Stimulated activated CD8-positive, alpha-beta memory T cell treated with anti-CD3 and anti-CD28 coated beads, Interleukin-7, amount 100 ng/mL, for 48 hours (primary cell): ENCODE measurements at places on chromosomes 6 and 20.

DNA sequence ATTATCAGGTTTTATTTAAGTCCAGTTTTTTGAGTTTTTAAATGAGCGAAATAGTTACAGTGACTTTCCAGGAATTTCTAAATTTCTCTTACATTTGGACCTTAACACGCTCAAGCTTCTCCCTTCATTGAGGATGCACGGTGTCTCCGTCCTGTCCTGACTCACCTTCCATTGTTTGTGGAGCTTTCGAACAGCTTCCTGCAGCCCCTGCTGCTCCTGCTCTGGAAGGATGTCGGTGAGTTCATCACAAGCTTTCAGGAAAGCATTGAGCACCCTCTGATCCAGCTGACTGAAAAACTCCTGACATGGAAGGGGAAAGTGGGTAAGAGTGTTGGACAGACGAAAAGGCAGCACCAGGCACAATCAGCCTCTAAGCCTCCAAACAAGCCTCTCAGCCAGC is 183.7 kb downstream of the SYNE1 start:
- DNase-seq = no peak

- no peak for DNase-seq
Observed at GRCh38 chr20:61908057-61909026, 157.3 kb downstream of the TAF4 start.

DNA sequence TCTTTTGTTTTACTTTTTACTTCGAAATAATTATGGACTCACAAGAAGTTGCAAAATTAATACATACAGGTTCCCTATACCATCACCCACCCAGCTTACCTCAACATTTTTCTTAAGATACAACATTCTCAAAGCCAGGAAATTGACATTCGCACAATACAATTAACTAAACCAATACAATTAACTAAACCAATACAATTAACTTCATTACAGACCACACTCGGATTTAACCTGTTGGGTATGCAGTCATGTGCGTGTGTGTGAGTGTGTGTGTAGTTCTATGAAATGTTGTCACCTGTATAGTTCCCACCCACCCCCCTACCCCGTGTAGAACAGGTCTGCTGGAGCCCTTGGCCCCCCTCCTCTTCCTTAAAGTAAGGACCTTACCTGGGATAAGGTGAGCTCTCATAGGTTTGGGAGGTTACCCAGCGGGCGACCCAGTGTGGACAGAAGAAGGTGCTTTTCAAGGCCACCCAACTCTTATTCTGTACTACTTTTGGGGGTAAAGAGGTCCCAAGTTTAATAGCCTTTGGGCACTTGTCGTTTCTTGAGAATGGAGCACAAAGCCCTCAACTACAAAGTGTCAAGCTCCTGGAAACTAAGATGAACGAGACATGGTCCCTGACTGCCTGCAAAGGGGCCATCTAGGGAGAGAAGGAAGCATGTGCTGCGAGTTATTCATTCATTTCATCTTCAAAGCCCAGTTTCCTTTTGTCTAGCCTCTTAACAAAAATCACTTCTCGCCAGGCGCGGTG is 544 bp upstream of the STK38 start:
- no peak for DNase-seq

DNA sequence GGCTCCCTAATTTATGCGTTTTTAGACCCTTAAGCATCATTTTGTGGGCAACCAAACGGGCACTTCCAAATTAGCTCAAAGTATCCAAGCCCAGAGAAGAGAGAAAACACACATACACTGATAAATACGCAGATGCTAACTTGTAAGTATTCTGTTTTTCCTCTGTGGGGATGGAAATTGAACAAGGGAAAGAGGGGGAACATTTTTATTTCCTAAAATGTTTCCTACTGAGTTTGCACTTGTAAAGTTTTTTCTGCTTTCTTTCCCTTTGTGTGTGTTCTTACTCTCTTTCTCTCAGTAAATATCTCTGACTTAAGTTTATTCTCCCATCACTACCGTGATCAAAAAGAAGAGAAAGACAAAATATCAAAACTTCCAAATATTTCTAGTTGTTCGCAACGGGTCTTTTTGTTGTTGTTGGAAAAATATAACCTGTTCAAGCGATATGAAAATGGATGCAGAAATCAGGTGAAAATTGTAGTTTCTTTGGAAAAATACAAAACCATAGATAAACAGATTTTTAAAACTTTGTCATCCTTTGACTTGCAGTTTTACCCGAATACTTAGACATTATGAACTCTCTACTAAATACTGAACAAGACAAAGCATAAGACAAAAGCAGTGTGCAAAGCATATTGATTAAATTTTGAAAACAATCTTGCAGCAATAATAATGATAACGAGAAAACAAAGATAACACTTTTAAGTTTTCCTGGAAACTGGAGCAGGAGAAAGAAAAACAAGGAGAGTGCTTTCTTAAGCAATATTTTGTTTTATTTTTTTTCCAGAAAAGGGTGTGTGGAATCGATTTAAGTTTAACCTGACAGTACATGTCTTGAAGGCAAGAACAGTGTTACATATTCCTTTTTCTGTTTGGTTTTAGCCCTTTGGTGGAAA is 1.0 kb upstream of the NKX2-4 start:
- DNase-seq = no peak

GRCh38 chr20:14604143-14604542 is 266.7 kb upstream of the FLRT3 start:
- no peak for DNase-seq

GRCh38 chr20:53910351-53911002 is 159.9 kb downstream of the BCAS1 start:
- DNase-seq = no peak

GRCh38 chr6:118965371-118965770 is 30.4 kb upstream of the MCM9 start:
- DNase-seq = no peak

DNA sequence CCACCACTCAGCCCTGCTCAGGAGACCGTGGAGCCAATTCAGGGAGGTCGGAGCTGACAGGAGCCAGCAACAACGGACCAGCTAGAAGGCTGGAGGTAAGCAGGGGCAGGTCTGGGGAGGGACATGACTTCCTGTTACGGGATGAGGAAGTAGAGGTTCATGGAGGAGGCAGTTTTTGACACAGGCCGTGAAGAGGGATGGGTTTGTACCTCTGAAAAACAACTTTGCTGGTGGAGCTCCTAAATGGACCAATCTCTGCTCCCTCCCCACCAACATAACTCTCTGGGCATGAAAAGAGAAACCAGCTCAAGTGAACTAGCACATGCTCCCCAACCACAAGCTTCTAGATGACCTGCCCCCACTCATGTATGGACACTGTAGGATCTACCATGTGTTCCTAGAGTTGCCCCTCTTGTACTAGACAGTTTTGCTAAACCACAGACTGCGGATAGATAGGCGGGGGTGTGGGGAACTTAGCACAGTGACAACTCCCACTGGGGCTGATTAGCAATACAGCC is 31.4 kb downstream of the RALGAPA2 start:
- DNase-seq = no peak

DNA sequence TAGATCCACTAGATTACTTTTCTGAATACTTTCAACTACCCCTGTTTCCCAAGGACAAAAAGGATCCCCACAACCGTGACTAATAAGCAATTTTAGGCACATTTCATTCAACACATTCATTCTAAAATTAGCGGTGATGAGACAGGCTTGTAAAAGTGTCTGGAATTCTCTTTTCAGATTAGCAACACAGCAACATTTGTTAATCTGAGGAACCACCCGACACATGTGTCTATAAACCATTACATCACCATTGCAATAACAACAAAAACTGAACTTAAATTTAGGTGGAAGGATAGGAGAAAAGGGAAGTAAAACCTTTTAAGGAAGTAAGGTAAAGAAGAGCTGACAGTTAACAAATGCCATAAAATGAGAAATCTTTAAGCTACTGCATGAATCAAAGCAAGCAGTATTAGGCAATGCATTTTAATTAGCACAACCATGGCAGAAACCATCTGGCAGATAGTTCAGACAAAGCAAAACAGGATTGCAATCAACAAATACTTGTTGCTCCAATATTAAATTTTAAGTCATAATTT is 49.1 kb downstream of the MAP3K7 start:
- DNase-seq = no peak

DNA sequence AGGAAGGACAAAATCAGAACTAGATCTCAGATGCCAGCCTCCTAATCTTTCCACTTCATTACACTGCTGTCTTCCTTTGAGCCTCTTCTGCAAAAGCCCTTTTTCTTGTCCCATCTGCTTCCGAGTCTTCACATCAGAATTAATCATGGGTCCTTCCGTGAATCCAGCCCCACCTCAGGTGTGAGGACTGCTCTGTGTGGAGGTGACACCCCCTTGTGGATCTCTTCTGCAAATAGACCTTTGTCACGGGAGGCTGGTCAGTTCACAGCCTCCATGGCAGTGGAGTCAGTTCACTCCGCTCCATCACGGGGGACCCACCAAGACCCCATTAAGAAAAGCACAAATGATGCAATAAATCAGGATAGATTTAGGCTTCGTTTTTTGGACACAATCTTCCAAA is 171.1 kb downstream of the ADAT2 start:
- DNase-seq = no peak

DNA sequence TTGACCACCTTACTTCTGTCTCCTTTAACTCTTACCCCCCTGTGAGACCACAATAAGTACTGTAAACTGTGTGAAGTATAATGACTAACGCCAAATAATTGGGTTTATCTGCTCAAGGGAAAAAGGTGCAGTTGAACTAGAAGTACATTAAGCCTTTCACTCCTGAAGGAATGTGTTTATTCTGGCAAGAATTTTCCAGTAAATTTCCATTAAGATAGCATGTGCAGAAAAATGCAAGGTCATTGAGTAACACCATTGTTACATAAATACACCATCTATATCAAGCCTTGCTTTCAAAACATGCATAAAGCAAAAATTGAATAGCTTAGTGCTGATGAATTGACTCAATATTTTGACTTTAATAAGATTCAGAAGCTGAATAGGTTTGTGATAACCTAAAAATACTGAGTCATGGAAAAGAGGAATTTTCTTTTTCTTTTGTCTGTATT is 65.4 kb downstream of the ARHGAP18 start:
- DNase-seq = no peak

GRCh38 chr20:4883546-4883945 is 117.8 kb downstream of the SLC23A2 start:
- no peak for DNase-seq

- DNase-seq = no peak
Observed at GRCh38 chr6:108403236-108403635, 108.4 kb downstream of the AFG1L start.

DNA sequence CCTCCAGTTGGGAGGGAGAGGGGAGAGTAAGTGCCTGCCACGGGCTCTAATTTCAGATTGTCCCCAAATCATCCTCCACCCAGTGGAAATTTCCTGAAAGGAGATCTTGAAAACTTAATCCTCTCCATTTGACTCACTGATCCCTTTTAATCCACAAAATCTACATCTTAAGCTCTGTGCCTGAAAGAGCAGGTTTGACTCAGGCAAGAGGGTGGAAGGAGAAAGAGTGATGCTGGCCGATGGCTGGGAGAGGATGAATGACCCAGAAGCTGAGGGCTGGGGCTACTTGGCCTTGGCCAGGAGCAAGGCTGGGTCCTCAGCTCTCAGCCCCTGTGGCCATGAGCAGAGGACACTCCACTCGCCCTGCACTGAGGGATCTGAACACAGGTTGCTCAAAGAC is 8.1 kb downstream of the BPIFA2 start:
- DNase-seq = no peak

DNA sequence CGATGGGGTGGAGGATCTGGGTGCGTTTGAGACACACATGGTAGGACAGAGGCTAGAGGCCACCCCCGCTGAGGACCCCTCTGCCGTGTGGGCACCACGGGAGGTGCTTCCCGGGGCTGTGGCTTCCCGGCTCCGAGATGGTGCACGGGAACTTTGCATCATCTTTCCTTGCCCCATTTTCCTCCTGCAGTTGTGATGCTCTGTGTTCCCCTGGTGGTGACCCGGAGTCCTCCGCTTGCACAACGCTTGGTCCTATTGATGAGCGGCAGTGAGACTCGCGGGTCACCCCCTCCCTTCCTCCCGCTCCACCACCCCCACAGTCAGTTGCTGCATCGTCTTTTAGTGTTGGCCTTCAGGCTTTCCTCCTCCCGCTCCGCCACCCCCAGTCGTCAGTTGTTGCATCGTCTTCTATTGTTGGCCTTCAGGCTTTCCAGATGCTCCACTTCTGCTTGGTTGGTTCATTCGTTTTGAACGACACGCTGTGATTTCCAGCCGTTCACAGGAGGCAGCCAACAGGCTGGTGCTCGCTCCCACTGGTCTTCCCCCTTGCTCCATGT is 37.3 kb downstream of the PYGB start:
- no peak for DNase-seq

- no peak for DNase-seq
Observed at GRCh38 chr6:150204705-150205472, 62.0 kb downstream of the PPP1R14C start.

DNA sequence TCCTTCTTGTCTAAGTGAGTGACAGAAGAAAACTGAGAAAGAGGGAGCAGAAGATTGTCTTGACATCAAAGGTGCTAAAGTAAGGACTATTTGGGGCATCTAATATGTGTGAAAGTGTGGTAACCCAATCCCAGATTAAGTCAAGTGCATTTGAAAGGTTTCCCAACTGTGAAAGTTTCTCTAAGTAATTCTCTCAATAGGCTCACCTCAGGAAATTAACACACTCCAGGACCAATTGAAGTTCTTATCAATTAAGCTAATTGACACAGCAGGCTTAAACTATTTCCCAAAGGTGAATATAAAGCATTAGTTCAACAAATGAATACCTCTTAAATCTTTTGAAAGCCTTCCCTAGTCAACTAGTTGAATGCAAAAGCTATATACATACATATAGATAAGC is 212.8 kb upstream of the FUT9 start:
- no peak for DNase-seq

DNA sequence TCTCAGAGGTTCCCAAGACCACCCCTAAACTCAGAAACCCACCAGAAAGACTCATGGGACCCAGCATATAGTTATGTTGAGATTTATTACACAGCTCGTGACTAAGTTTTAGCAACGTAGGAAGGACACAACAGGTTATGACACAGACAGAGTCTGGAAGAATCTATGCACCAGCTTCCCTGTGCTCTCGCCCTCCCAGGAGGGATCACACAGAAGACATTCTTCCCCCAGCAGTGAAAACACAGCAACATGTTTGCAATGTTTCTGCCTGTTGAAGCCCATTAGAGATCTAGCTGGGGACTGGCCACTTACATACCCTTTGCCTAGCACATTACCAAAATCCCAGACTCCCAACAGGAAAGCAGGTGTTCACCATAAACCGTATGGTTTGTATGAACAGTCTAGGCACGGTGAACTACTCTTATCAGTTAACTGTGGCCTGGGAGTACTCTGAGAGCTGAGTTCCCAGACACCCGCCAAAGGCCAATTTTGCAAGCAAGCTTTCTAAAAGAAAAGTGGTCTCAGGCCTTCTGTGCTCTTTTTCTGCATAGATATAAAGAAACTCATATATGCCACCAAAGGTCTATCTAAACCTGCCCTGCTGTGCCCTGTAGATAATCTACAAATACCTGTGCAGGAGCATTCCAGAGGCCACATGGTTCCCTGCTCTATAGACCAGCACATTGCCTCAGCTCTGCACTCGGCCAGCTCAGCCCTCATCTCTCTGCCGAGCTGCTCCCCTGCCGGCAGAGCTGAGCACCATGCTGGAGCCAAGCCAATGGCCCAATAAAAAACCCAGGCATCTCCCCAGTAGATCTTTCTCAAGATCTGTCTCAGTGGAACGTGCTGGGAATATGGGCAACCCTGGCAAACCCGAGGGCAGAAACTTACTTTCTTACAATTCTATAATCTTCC is 69.6 kb upstream of the SMIM28 start:
- DNase-seq = no peak
